ENCODE measurements at places on chromosomes 12 and 14.
A peak's percentile ranks its signal among the peaks of the same experiment; 100 is the strongest.

- DNase-seq = peak; percentile 22
Measured at GRCh38 chr12:32843528-32844095, 53.0 kb downstream of the PKP2 start.

- no peak for DNase-seq
Measured at GRCh38 chr14:93926245-93926872, 785 bp upstream of the FAM181A start.

DNA sequence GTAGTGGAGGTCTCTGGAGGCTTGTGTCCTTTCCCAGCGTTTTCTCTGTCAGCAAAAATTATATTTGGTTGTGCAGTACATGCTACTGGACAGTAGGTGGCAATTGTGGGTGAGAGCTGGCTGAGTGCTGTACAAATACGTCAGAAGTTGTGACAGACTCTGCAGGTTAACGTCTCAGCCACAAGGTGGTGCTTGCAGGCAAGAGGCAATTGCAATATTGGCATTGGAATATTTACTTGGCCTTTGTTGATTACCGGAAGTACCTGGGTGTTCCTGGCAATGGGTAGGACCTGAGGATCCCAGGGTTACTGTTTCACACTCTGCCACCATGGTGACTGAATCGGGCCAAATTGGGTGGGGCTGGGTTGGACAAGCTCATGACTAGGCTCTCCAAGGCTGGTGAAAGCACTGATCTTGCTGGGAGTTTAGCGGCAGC is 333.9 kb upstream of the LMO3 start:
- peak; percentile 6 for DNase-seq

- peak; percentile 27 for DNase-seq
Measured at GRCh38 chr12:75481013-75481705, 604 bp downstream of the GLIPR1 start.

GRCh38 chr14:79325557-79325956 is 885.7 kb downstream of the DIO2 start:
- DNase-seq = no peak

GRCh38 chr12:105798256-105798845 is 340.4 kb downstream of the NUAK1 start:
- no peak for DNase-seq

DNA sequence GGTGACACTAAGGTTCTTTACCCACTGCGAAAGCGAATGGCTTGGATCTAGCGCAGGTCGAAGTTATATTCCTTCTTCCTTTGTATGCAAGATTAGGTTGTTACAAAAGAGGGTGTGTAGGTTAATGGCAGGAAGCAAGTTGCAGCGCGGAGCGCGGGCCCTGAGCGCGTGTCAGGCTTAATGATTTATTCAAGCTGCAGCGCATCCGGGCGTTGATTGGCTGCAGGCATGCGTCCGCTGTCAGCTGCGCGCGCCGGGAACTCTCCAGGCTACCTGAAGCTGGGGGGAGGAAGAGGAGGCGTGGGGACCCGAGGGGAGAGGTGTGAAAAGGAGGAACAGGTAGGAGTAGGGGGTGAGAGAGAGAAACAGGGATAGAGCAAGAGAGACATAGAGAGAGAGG is 7.4 kb downstream of the ASCL1 start:
- no peak for DNase-seq
